ENCODE measurements at places on chromosomes 11 and 22.

GRCh38 chr11:57646194-57646798, 3.4 kb downstream of the YPEL4 start:
- DNase-seq, result no peak

DNA sequence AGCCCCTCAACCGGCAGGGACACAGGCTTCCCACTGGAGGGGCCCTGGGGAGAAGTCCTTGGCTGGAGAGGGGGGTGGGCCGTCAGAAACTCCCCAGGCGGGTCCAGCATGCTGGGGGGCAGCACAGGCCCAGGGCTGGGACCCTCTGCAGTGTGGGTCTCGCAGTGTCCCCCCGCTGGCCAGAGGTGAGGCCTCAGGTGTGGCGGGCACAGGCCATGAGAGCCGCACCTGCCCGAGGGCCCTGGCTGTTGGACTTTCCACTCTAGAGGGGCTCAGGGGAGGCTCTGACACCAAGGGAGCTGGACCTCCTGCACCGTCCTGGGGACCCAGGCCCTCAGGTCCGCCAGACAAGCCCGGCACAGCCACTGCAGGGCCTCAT, 10.7 kb upstream of the PIM3 start:
- DNase-seq, result no peak

DNA sequence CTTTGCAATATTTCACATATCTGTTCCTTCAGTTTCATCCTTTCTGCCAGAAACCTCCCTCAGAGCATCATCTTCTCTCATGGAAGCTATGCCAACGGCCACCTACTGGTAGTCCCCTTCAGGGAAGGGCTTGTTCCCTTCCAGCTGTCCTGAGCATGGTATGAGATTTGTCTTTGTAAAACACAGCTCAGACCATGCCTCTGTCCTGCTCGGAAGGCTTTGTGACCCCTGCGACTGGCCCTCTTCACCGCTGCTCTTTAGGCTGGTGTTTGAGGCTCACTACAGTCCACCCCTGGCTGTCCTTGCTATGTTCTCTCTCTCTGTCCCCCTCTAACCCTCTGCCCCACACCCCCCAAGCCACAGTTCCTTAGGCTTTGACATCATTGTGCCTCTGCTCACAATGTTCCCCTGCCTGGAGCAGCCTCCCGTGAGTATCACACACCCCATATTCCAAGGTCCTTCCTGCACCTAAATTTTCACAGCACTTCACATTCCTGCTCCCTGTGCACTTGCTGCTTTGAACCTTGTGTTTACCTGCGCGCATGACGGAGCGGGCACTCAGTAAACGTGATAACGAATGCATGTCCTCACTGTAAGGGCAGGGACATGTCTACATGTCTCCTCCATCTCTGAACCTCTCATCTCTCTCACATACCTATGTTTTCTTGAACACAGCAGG, 24.0 kb upstream of the ACER3 start:
- DNase-seq, result no peak

DNA sequence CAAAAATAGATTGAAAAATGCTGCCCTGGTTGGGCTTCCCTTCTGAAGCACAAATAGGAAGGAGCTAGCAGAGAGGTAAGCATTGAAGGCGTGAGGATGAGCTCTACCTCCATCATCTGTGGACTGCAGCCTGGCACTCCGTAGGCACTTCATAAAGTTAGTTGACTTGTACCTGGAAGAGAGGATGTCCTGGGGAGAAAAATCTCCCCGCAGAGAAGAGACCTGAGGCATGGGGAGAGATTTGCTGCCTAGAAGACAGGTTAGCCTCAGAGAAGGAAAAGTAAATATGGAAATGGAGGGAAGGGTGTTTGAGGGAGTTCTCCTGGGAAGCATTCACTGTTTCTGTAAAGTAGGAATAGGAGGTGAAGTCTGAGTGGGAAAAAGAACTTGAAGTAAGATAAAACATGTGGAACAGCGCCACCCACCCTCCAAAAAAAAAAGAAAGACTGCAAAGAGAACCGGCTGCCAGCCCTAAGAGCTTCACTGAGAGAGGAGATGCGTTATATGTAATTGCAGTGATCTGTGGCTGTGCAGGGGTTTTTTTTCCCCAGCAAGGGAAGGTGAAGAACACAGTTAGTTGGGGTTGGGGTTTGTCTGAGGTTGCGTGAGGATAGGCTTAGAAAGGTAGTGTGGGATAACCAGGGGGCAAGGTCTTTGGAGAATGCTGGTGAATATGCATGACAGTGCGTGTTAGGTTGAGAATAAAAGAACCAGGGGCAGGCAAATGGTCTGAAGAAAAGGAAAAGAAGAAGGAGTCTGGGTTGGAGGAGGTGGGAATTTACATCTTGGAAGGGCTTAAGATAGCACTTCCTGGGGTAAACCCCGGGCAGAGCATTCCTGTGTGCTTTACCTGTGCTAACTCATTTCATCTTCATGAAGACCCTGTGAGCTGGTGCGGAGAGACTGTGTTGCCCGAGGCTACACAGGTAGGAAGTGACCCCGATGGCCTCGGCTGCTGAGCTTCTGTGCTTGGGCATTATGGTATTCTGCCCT, 16.0 kb downstream of the TNRC6B start:
- no peak for DNase-seq

DNA sequence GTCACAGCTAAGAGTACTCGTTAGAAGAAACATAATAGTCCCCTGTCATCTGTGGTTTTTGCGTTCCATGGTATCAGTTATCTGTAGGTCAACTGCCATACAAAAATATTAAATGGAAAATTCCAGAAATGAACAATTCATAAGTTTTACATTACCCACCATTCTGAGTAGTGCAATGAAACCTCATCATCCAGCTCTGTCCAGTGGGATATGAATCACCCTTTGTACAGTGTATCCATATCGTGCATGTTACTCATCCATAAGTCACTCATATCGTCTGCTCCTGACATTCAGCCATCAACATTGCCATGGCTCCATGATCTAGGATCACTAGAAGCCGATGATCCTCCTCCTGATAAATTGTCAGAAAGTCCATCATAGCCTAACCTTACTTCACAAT, 174.9 kb upstream of the C11orf87 start:
- DNase-seq, result no peak

DNA sequence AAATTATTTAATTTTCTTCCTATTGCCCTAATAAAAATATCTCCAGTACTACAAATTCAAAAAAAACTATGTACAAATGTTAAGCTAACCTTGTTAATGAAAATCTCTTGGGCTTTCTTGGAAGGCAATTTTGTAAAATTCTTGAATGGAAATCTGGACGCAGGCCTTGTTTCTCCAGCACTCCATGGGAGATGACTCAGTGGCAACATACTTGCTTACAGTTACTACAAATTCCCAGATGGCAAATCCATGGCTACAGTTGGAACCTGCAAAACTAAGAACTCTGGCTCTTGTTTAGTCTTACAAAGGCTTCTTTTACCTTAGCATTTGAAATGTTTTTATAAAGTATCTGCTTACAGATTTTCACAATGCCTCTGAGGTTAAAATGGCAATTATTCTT, 725.2 kb downstream of the DLG2 start:
- DNase-seq, result no peak

- no peak for DNase-seq
These were observed 175.7 kb downstream of the SWAP70 start for GRCh38 chr11:9839550-9839949.

GRCh38 chr11:4511282-4512245, 29.1 kb downstream of the OR52K1 start:
- DNase-seq, result no peak

- DNase-seq, result no peak
These were observed 726.1 kb downstream of the FAM181B start for GRCh38 chr11:82007521-82007920.

DNA sequence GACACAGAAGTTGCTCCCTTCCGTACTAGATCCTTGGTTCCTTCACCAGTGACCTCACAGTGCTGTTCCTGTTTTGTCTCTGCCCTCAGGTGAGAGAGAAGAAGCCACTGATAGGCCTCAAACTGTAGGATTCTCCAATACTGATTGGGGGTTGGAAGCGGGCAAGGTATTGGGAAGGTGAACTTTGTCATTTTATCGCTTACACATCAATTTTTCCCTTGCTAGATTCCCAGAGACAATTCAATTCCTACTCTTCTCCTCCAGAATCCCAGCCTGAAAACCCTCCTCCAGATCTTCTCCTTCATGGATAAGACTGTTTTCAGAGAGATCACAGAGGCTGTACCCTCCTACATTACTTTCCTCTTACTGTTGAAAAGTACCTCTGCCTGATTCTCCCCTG, 9.4 kb upstream of the OR2D3 start:
- DNase-seq, result no peak

DNA sequence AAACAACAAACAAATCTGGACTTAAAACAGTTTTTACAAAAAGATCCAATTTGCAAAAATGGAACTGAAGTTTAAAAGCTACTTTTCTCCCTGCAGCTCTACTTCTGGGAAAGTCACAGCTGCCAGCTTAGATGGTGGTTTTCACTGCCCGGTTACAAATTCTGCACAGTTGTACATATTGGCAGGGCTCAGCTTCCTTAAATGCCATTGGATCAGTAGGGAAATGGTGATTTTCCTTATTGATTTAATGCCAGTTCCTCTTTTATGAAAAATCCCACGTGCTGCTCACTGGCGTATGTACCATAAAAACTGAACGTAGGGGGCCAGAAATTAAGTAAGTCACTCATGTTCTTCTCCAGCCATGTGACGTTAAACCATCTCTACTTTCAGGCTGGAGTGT, 22.8 kb downstream of the GRAP2 start:
- no peak for DNase-seq

DNA sequence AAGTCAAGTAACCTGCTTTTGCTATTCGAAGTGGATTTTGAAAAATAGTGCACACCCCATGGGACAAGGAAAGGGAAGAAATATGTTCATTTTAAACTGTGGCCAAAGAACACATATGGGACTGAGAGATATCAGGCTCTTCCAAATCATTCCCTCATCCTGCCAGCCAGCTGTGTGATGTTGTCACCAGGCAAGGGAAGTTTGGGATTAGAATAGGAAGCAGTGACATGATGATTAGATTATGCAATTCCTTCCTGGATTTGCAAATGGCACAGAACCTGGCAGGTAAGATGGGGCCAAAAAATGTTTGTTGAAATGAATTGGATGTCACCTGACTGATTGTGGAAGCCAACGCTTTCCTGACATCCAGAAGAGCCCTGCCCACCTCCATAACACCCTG, 4.9 kb upstream of the SCN3B start:
- DNase-seq, result no peak

DNA sequence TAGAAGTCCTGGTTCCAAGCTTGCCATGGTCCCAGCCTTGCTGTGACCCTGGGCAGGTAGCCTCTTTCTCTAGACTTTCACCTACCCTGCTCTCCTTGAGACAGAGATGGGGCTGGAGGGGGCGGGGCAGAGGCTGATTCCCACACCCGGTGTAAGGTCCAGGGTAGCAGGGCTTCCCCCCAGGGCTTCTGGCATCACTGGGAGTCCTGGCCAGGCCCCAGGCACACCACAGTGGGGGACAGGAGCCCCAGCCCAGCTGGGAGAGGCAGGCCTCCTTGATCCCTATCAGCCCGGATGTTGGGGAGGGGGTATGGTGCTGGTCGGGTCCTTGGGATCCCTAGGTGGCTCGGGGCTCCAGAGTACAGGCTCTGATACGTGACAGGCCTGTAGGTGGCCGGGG, 1.7 kb upstream of the NUDT8 start:
- DNase-seq, result no peak

DNA sequence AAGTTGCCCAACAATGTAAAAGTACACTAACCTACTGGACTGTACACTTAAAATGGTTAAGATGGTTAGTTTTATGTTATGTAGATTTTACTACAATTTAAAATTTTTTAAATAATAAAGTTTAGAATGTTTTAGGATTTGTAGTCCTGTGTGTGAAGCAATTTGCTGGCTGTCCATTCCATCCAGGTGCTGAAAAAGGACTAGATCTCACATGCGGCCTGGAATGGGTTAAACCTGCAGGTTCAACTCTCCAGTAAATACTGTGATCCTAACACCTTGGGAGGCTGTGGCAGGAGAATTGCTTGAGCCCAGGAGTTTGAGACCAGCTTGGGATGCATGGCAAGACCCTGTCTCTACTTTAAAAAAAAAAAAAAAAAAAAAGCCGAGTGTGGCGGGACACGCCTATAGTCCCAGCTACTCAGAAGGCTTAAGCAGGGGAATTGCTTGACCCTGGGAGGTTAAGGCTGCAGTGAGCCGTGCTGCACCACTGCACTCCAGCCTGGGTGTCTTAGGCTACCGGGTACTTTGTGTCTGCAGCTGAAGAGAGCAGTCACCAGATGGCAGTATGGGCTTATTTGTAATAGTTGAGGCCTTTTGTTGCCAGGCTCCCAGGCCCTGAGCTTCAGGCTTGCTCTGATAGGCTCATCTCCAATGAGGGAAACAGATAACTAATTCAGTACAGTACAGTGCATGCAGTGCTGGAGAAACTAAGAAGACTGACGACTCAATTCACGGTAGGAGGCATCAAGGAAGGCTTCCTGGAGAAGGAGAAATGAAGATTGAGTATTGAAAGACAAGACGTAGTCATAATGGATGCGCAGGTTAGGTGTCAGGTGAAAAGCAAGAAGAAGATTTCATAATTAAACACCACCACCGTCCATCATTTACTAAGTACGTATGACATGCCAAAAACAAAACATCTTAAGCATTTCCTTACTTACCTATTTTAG, 64.7 kb upstream of the ASPHD2 start:
- DNase-seq, result peak; percentile 26

GRCh38 chr22:32699001-32699582, 102.4 kb upstream of the TIMP3 start:
- DNase-seq, result no peak

GRCh38 chr22:27670701-27671412, 130.7 kb downstream of the MN1 start:
- DNase-seq, result peak; percentile 65

DNA sequence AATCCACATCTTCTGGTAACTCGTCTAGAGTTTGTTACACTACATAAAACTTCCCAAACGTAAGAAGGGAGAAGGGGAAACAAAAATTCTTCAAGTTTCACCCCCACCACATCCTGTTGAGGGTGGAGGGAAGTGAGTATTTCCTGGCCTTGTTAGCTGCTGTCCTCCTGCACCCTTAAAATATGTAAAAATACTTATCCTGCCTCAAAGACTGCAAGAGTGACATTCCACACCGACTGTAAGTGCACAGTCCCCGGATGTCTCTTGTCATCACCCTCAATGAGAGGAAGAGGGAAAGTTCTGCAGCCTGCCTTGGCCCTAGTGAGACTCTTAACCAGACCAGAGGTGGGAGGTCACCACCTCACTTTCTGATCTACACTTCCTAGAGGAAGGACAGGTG, 3.3 kb downstream of the TMEM121B start:
- no peak for DNase-seq

GRCh38 chr11:126165757-126166156, 45.7 kb downstream of the RPUSD4 start:
- no peak for DNase-seq

Data from HuH-7.5 (cell line).